Spinal cord (tissue), 10 donors: ENCODE measurements at places on chromosomes 1 and 21.

DNA sequence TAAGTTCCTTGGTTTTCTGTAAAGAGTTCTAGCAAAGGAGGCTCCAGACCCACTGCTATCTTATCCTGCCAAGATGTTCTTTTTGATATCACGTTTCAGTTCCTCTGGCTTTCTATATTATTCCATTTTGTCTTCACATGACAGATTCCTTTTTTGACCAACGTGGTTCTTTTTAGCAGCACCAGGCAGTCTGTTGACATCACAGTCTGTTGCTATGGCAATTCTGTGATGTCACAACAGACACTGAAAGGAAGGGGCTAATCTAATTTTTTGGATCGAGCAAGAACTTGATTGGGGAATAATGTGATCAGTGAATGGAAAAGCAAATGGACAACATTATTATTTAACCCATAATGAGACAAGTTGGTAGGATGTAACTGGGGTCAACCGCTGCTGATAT, 64.5 kb upstream of the GOLT1A start:
- DNase-seq, result no peak

DNA sequence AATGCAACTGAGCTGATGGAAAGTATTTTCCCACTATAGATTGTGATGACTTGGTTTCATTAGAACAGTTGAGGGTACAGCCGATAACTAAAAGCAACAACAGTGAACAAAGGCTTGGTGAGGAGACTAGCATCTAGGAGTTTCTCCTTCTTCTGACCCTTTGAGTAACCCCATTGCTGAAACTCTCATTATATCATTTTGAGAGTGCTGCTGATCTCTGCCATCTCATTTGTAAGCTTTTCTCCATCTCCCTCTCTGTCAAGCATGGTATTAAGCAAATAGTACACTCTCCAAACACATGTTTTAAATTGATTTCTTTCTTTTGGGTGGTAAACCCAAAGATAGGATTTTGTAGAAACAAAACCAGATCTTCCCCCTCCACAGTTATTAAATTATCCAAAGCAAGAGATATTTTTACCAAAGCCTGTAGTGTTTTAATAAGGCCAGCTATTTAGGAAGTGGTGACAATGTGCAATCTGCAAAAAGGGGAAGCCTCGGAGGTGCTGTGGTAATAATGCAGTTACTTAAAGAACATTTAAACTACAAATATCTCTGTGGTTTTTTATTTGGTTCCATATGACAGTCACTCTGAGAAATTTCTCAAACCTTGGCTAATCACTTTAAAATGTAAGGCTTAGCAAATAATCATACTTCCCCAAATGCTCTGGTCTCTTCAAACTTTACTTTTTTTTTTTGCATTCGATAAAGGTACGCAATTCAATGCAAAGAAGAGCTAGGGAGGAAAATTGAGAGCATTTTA, 287.5 kb downstream of the HLX start:
- no peak for DNase-seq

GRCh38 chr1:2642560-2643413, 10.0 kb upstream of the MMEL1 start:
- peak; percentile 98 for DNase-seq

DNA sequence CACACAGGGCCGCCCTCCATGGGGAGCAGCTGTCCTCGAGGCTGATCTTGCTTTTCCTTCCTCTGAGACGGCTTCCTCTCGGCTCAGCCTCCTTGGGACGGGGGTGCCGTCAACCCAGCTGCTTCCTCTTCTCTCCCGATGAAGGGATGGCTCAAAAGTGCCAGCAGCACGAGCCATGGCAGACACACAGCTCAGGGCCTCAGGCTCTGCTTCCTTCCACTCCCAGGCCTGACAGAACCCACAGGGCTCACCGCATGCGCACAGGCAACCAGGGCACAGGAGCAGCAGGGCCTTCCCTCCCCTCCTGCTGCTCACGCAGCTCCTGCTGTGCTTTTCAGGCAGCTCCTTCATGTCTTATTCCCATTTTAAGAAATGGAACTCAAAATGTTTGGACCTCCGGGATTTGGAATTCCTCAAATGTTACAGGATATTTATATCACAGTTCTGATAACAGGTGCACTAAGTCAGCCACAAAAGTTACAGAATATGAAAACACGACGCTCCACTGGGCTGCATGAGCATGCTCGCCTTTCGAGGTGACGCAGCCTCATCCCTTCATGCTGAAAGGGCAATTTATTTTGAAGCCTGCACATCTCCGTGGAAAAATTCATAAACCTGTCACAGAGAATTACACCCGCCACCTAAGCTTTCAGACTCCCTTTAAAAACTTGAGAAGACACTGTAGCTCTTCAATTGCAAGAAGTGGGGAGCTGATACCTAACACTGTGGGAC, 84.4 kb downstream of the HSF2BP start:
- DNase-seq, result no peak

- DNase-seq, result no peak
Observed at GRCh38 chr1:110618668-110619067, 12.5 kb upstream of the KCNA2 start.

GRCh38 chr1:152580433-152580832, at the start of gene LCE3D:
LCE3D (minus strand) TSS chr1:152580516; CDS start chr1:152579936, 580 bp downstream.
- no peak for DNase-seq

DNA sequence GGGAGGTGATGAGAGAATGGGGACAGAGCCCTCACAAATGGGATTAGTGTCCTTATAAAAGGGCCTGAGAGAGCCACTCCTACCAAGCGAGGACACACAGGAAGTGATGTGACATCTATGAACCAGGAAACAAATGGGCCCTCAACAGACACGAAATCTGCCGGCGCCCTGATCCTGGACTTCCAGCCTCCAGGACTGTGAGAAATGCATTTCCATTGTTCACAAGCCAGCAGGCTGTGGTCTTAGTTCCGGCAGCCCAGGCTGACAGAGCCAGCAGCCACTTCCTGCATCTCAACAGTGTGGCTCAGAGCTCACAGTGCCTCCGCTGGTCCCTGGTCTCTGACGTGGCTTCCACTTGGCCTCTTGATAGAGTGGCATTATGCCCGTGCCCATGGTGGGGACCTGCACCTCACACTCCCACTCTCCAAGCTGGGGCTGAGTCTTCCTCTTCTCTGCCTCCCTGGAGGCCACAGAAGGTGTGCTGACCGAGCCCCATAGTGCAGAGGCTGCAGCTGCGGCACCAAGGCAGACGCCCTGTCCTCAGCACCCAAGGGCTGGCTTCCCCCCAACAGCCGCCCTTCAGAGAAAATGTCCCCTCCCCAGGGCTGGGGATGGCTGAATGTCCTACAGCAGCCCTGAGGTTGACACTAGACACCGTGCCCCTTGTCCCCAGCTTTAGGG, 44.9 kb downstream of the ACOT7 start:
- no peak for DNase-seq

GRCh38 chr1:58922302-58923089, 138.6 kb upstream of the JUN start:
- DNase-seq, result no peak

DNA sequence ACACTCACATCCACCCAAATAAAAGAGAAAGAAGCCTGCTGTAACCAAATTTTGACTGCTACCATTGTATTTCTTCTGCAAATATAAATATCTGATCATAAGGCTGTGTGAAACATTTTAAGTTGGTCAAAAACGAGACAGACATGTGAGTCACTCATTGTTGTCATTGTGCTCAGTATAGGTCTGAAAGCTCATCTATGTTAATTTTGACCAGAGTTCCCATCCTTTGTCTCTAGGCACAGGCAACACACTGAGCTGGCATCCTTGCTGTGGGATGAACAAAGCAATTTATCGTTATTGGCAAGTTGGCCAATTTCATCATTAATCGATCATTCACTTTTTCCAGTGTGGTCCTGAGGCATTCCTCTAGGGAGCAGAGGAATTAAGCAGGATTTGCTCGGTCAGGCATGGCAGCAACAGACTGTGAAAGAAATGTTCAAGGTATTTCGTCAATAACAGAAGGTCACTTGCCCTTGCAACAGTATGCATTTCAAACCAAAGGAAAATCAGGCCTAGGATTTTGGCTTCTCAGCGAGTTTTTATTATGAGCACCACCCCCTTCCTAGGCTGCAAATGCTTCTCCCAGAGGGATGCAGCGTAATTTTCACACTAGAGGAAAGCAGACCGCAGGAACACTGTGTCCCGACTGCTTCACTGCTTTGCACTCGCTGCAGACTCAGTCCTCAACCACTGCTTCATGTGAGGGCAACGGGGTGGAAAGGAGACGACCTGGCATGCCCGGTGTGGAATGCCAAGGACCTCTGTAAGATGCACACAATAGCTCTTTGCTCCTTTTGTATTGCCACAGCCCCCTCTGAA, 87.9 kb upstream of the SMYD2 start:
- DNase-seq, result peak; percentile 58

GRCh38 chr1:94039514-94039870, 81.5 kb downstream of the ABCA4 start:
- no peak for DNase-seq

- no peak for DNase-seq
Observed at GRCh38 chr1:13801655-13802486, 101.9 kb downstream of the PRDM2 start.

- DNase-seq, result no peak
Observed at GRCh38 chr1:3054474-3054873, 14.5 kb upstream of the PRDM16 start.

DNA sequence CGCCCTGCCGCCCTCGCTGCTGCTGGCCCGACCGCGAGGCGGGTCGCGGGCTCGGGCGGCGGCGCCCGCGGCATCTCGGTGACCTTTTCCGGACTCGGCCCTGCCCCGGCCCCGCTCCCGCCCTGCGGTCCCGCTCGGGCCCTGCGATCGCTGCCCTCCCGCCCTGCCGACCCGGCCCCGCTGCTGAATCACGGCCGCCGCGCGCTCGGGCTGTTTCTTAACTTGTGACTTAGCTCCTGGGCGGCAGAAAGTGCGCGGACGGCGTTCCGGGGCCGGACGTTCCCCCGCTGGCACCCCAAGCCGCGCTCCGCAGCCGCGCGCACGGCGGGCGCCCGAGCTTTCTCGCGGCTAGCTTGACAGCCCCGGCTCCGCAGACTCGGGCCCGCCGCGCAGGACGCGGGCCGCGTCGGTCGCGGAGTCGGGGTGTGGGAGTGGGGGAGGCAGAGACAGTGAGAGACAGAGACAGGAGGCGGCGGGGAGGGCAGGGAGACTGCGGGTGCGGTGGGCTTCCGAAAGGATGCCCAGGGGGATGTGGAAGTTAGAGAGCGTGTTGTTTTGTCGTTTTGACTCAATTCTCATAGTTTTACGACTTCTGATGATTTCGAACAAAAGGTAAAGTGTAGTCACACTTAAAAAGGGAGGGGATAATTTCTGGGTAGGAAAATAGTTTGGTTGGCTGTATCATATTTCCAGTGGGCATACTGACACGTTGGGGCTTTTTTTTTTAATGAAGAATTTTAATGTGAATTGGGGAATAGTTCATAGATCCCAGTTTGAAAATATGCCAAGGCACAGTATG, 49.8 kb downstream of the PRDM2 start:
- no peak for DNase-seq

GRCh38 chr1:9871021-9871420, 39.0 kb downstream of the CTNNBIP1 start:
- no peak for DNase-seq

- DNase-seq, result no peak
Observed at GRCh38 chr21:15731243-15731613, 1.4 kb downstream of the USP25 start.

DNA sequence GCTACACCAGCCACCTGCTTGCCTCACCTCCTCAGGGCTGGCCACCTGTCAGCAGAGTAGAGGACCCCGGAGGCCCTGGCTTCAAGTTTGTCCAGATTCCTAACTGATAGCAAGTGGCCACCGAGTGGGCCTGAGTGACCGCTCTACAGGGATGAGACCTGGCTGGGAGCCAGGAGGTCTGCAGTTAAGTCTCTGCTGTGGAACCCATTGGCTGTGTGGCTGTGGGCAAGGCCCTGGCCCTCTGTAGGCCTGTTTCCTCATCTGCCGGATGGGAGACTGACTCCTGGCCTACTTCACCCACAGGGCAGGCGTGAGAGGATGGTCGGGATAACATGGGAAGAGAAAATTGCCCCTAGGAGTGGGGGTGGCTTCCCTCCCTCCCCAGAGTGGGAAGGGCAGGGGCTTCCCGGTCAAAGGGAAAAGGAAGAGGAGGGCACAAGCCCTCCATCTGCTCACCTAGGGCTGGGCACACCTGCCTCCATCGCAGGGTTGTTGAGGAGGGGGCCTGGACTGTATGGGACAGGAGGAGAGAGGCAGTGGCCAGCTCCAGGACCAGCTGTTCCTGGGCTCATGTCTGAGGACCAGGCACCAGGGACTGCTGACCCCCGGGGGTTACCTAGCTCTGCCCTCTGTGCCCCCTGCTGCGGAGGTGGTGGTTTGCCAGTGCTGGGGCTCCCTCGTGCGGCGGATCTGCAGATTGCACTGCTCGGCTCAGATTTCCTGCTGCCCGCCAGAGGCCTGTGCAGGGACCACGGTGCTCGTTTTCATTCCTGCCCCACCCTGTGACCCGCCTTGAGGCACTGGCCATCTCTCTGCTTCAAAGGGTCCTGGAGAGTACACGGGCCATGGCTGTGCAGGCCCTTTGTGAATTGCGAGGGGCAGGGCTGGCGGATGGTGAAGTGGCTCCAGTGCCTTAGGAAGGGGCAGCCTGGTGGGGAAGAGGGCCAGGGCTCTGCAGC, 9.1 kb upstream of the MTFR1L start:
- no peak for DNase-seq

DNA sequence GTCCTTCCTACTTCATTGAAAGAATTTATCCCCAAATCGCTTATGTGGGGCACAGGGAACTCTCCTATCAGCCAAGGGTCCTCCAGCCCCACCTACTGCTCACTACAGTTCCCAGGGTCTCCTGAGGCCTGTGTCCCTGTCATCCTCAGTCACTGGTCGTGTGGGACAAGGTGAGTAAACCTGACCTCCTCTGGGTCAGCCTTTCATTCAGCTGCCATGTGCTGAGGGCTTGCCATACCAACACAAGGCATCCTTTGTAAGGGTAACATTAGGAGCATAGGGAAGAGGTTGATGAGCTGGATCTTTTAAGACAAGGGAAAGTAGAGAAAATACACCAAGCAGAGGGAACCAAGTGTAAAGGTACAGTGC, 11.2 kb upstream of the SNAPIN start:
- no peak for DNase-seq

DNA sequence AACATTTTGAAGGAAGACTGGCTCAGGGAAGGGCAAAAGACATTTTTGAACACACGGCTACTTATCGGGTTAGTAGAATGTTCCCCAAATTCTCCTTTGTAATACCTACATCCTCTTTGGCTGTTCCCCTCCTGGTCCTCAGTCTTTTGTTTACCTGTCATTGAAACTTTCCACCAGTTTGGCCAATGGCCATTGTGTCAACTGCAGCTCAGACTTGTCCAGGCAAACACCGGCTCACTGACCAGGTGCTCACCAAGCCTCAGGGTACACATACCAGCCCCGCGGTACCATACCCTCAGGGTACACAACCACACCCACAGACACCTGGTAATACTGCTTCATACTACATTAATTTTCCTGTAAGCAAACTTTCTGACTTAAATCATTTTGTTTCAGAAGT, 84.8 kb upstream of the ZNF648 start:
- no peak for DNase-seq

- no peak for DNase-seq
Observed at GRCh38 chr1:15053153-15053552, 100.4 kb upstream of the TMEM51 start.
